ENCODE measurements at places on chromosomes 4 and X. TPM values are rescaled to one million over a fixed set of nuclear protein-coding genes. Genes with fewer than 3 reads are reported as not detected.

Gene PLAC8
- polyA plus RNA-seq, result 1.9 TPM

DNA sequence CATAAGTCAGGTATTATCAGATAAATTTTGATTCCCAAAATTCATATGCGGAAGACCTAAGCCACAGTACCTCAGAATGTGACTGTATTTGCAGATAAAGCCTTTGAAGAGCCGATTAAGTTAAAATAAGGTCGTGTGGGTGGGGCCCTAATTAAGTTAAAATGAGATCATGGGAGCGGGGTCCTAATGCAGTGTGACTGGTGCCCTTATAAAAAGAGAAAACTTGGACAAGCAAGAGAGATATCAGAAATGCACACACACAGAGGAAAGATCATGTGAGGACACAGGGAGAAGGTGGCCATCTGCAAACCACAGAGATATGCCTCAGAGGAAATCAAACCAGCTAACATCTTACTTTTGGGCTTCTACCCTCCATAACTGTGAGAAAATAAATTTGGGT is 236.1 kb downstream of the FBXO8 start:
- no peak for DNase-seq

DNA sequence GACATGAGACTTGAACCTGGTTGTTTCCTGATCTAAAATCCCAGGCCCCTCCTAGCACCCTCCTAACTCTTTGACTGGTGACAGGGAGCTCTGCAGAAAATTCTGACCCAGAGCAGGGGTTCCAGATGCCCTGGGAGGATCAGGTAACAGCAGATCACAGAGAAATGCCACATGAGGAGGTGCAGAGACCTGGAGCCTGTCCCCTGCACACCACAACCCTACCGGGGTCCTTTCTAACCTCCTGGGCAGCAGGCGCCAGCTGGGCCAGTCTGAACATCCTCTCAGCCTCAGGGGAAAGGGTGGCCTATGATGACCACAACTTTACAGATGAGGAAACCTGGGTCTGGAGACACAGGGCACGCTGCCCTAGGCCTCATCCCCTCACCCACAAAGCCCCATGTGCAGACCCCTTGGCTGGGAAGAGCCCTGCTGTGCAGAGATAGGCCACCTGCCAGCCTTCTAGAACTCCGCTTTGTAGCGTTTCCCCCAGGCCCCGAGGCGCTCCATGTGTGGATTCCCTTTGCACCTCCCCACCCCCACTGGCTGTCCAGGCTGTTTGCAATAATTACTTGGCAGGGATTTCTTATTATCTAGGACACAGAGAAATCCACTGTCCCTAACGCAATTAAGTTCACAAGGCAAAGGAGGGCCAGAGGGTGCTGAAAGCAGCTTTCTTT is 36.5 kb downstream of the WDR1 start:
- no peak for DNase-seq

- DNase-seq, result peak; percentile 48
Measured at GRCh38 chr4:109631532-109632108, 71.6 kb downstream of the MCUB start.

GRCh38 chr4:185993328-185993973 is 75.5 kb upstream of the TLR3 start:
- DNase-seq, result no peak

- no peak for DNase-seq
Measured at GRCh38 chrX:150573106-150573505, 4.7 kb downstream of the MTM1 start.

DNA sequence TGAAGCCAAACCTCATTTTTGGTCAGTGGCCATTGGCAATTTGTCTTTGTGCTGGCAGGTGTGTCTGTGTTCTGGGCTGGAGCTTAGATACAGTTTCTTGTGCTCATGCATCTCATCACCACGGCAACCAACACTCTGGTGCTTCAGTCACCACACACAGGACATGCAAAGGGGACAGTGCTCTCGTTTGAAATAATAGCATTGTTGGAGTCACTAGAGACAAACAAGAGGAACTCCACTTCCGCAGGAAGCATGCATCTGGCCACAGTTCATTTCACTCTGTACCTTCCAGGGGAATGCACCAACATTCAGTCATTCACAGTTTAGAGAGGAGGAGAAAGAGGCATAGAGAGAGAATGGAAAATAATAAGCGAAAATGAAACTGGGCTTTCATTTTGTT is 267.4 kb downstream of the ANK2 start:
- no peak for DNase-seq

DNA sequence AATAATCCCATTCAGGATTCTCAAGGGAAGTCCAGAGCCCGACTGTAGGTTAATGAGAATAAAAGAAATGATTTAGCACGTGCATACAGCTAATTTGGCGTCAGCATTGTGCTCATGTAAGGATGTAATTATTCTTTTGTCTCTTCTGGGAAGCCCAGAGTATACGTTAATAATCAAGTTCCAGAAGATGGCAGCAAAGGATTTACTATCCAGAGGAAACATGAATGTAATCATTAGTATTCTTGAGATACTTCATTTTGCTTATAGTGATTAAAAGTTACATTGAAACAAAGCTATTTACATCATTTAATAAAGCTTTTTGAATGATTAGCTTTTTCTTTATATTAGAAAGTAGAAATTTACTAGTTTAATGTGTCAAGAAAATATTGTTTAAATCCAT is 27.1 kb upstream of the MAP9 start:
- DNase-seq, result peak; percentile 65

Gene NR3C2
- polyA plus RNA-seq, result 0.27 TPM

Gene HTN3
- polyA plus RNA-seq, result not detected

DNA sequence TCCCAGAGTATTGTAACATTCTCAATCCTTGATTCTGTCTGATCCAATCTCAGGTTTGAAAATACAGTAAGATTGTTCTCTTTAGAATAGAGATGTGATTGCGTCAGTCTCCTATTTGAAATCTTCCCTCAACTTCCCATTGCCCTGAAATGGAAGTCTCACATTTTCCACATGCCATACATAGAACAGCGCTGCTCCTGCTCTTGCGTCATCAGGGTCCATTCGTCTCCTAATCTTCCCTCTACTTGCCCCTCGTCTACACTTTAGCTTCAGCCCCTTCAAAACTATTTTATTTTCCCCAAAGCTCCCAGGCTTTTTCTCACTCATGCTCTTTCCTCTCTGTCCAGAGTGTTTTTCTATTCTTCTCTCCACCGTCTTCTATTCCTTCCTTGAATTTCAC is 301.7 kb upstream of the MAGEB2 start:
- peak; percentile 32 for DNase-seq

Gene SAP30
- polyA plus RNA-seq, result 66.1 TPM

DNA sequence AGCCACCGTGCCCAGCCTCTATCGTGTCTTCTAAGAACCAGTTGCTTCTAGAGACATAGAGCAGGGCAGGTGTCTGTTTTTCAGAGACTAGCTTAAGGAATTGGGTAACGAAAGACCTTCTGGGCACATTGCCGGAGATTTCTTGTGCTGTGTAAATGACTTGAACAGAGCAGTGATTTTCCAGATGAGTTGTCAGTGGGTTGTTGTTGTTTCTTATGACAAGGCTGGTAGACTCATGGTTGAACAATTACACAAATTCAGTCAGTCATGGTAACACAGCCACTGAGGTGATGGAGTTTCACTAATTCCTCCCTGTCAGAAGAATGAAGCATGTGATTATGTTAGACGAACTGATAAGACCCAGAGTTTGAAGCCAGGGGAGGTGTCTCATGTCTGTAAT is 20.5 kb upstream of the DDX3X start:
- DNase-seq, result no peak

Gene MAGED4
- 29.7 TPM for polyA plus RNA-seq

- DNase-seq, result no peak
Measured at GRCh38 chr4:18860836-18861530, 839.4 kb upstream of the LCORL start.

Gene AWAT2
- polyA plus RNA-seq, result not detected

- no peak for DNase-seq
Measured at GRCh38 chr4:25755911-25756310, 100.3 kb downstream of the SLC34A2 start.

Gene CAPN6
- 0.04 TPM for polyA plus RNA-seq

Gene CT45A1
- not detected for polyA plus RNA-seq

DNA sequence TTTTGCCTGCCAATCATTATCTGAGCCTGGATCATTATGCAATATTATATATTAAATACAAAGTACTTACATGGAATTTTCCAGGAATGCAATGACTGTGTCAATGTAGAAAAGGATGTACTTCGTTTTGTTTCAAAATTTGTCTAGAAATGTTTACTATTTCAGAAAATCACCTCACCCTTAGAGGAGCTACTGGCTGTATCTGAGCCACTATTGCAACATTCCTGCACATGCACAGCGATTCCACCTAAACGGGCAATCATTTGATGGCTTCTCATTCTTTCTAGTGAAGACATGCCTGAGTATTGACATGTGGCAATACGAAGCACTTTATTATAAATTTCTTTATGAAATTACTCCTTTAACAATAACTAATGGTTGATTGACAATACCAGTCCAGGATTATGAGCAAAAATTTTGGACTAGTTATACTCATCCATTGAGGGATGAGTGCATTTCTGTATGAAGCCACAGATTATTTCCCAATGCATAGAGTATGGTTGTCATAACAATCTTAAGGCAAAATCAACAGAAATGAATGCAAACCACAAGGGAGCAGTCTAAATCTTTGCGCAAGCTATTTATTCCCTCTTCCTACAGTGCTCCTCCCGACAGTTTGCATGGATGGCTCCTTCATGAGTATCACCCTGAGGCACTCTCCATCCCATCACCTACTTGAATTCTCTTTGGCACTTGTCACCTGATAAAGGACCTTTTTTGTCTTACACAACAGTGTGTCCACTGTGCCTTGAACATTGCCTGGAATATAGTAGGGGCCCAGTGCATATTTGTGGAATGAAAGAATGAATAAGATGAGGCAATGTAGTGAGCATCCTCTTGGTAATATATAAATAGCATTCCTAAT is 35.8 kb upstream of the MMAA start:
- peak; percentile 10 for DNase-seq

Gene PCDH19
- polyA plus RNA-seq, result 1.7 TPM

- DNase-seq, result no peak
Measured at GRCh38 chrX:47214435-47215077, 3.9 kb upstream of the CDK16 start.

DNA sequence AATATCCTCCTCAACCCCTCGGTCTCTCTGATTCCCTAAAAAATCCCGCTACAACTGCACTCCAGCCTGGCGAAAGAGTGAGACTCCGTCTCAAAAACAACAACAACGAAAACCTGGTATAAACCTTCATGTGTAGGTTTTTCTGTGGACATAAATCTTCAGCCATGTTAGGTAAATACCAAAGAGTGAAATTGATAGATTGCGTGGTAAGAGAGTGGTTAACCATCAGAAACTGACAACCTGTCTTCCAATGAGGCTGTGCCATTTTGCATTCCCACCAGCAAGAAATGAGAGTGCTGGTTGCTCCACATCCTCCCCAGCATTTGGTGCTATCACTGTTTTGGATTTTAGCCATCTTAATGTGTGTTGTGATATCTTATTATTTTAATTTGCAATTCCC is 10.9 kb downstream of the TBC1D19 start:
- no peak for DNase-seq

- peak; percentile 62 for DNase-seq
Measured at GRCh38 chr4:3775576-3775975, 9.4 kb downstream of the ADRA2C start.

Gene IL21
- polyA plus RNA-seq, result not detected

GRCh38 chr4:95478679-95479078 is 70.1 kb downstream of the UNC5C start:
- no peak for DNase-seq

Gene RBM46
- polyA plus RNA-seq, result 0.75 TPM

Gene CLIC2
- polyA plus RNA-seq, result not detected

GRCh38 chr4:157994863-157995262 is 178.0 kb downstream of the GASK1B start:
- peak; percentile 42 for DNase-seq

Gene HEPH
- polyA plus RNA-seq, result 109 TPM

DNA sequence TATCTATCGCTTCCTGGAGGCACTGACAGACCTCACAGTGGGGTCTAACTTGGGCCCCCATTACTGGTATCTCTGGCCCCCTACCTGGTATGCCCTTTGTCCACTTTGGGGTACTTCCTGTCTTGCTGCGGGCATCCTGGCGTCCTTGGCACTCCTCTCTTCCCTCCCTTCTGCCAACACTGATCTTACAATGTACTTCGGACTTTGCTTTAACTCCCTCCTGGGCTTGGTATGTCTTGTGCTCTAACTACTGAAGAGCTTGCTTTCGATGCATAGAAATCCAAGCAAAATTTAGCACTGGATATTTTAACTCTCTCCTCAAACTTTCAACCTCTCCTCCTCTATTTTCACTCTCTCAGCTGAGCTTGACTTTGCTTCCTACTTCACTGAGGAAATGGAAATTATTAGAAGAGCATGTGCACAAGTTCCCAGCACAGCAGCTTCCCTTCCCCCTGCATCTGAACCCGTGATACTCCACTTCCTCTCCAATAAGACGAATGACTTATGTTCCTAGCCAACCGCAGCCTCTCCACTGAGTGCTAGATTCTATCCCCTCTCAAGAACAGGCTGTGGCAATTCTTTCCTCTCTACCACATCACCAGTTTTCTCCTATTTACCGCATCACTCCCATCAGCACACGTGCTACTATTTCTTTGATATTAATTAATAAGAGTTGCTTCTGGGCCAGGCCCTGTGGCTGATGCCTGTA is 52.9 kb downstream of the SUPT20HL2 start:
- no peak for DNase-seq

DNA sequence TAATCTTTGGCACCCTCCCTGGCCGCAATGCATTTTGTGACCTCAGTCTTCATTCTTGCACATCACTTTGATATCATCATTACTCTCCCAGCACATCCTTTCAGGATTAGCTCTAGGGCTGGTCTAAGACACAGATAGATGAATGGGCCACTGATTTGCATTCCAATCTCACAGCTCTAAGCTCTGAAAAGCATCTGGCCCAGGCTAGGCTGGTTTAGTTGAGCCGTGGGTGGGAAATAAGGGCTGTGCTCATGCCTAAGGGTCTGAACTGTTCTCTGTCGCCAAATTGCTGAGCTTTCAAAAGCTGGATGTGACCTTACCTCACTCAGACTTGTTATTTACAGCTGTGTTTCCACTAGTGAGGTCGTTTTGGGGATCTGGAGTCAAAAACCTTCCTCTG is 30.0 kb upstream of the SLC9A7 start:
- DNase-seq, result no peak

Gene CFAP47
- not detected for polyA plus RNA-seq

- DNase-seq, result no peak
Measured at GRCh38 chr4:33302321-33302720, 2582.2 kb downstream of the PCDH7 start.

GRCh38 chr4:498328-498904 is 540 bp downstream of the ZNF721 start:
- no peak for DNase-seq

GRCh38 chrX:111444881-111445280 is 32.9 kb upstream of the DCX start:
- DNase-seq, result no peak

DNA sequence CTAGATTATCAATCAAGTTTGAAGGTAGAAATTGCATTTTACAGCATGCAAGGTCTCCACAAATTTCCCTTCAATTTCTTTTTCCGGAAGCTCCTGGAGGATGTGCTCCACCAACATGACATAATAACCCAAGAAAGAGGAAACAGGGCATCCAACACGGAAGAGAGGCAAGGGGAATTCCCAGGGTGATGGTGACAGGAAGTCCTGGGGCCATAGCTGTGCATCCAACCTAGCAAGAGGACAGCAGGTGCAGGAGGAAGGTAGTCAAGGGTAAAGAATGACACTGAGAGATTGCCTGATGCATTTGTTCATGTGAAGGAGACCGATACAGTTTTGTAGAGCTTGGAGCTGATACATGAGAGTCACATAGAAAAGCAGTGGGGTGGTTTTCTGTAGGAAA is 115.7 kb upstream of the LSM6 start:
- DNase-seq, result no peak
